ENCODE measurements at places on chromosomes 16 and 17.

DNA sequence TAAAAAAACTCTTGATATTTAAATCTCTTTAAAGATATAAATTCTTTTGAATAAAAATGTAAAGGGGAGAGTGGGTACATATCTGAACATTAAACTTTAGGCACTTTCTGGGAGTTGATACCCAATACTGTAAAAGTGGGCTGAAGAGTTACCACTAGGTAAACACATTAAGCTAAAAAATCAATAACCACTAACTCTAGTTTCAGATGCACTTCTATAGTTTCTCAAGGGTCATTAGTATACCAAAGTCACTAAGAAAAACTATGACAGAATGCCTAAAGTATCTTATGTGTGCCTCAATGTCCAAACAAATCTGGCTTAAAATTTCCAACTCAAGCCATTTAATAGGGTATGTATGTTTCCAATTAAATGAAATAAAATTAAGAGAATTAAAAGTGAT is 13.1 kb upstream of the CFDP1 start:
- DNase-seq: no peak

DNA sequence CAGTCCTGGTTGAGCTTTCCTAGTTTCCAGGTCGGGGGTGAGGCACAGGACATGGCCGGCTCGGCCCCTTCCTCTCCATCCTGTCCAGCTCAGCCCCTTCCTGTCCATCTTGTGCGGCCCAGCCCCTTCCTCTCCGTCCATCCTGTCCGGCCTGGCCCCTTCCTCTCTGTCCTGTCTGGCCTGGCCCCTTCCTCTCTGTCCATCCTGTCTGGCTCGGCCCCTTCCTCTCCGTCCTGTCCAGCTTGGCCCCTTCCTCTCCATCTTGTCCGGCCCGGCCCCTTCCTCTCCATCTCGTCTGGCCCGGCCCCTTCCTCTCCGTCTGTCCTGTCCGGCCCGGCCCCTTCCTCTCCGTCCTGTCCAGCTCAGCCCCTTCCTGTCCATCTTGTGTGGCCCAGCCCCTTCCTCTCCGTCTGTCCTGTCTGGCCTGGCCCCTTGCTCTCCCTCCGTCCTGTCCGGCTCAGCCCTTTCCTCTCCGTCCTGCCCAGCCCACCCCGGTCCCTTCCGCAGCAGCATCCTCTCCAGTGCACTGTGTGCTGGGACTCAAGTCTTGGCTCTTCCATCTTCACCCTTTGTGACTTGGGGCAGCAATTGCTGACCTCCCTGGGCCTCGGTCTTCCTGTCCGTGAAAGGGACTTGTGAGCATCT is 5.5 kb upstream of the ZNF750 start:
- DNase-seq: no peak

DNA sequence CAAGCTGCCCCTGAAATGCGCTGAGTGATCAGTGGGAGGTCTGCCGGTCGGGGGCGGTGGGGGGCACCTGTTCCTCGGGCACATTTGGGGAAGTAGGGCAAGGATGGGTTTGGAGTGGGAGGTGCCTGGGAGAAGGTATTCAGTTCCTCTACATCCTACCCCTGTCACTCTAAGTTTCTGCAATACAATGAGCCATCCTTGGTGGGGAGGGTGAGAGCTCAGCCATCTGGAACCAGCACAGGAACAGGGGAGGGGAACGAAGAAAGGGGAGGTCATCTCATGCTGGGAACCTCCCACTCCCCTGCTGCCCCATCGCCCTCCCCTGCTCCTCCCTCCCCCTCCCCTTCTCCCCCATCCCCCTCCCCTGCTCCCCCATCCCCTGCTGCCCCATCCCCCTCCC is 4.2 kb downstream of the DPH1 start:
- DNase-seq: no peak

DNA sequence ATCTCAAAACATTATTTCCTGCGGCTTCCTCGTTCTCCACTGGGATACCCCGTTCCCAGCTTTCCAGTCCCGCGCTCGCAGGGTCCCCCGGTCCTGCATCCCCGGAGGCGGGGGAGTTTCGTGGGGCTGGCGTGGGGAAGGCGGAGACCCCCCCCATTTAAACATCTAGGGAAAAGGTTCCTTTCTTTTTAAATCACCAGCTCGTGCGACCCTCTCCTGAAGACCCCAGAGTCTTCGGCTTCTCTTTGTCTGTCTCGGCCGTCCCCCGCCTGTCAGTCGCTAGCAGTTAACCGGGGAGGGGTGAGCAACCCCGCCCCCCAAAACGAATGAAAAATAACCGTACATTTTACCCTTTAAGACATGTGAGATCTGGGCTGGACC is 473 bp upstream of the IGF2BP1 start:
- DNase-seq: no peak

DNA sequence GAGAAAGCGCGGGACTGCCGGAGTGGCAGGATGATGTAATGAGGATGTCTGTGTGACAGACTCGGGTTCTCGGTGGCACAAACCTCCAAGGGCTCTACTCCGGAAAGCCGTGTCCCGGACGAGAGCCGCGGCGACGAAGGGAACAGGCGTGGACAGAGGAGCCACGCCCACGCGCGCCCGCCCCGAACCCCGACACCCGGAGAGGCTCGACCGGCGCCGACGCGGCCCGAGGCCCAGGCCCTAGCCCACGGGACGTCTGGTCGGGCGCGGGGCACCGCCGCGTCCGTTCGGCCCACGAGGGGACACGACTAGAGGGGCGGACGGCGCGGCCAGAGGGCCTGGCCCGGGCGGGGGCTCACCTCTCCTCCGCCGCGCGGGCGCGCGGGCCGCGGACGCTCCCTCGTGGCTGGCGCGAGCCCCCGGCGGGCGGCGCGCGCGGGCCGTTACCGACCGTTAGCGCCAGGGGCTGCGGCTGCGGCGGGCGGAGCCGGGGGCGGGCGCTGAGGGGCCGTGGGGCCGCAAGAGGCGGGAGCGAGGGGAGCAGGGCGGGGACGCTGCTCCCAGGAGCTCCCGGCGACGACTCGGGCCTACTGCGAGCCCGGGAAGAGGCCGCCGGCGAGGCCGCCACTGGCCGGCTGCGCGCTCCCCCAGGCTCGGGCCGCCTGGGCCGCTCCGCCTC is 2.1 kb upstream of the IRX5 start:
- peak; percentile 44 for DNase-seq

DNA sequence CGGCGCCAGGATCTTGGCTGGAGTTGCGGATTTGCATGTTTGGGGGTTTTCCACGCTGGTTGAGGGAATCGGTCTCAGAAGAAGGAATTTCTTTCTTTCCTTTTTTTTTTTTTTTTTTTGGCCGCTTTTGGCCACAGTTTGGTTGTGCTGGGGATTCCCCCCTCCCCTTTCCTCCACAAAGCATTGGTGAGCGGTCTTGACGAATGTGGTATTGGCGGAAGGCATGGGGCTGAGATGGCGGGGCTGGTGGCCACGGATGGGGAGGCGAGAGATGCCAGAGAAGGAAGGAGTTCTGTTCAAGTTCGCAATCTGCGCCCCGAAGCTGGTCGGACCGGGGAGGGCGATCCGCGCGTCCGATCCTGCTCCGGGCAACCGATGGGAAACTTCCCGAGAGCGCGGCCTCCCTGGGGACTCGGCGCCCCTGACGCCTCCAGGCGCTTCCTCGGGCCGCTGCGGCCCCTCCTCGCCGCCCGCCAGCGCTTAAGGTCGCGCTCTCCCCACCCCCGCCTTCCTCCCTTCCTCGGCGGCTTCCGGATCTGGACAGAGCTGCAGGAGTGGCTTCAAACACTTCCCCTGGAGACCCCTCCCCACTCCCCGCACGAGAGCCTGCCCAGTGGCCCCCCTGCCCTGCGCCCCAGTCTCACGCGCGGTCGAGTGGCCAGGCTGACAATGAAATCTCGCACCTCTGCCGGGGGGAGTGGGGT is 43.2 kb downstream of the RAI1 start:
- peak; percentile 15 for DNase-seq

All from CD4-positive, alpha-beta T cell treated with Interleukin-21 for 1 hour (primary cell).